Cerebellum (tissue), 4 donors: ENCODE measurements at places on chromosomes 5 and 9.

- DNase-seq, result no peak
Measured at GRCh38 chr9:79637177-79637925, 65.6 kb downstream of the TLE4 start.

DNA sequence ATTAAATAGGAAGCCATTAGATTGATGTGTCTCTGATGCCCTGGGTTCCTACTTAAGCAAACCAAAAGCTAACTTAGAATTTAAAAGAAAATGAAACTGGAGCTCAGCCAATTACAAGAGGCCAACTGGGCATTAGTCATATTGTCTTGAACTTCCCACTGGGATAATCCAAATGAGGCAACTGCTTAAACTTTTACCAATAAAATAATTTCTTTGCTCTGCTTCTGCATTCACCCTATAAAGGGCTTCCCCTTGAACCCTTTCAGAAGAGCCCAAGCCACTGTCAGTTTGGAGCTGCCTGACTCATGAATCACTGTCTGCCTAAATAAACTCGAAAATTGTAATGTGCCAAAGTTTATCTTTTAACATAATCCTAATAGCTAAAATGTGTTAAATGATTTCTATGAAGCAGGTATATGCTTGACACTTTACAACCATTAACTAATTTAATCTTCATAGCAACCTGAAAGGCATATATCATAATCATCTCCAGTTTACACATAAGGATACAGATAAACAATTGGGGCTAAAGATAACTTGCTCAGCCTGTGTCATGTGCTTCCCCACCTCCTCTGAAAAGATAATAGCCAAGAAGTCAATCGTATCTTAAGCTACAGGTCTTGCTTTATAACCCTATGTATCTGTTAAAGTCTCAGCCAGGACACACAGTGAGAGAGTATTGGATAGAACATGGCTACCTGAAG is 11.5 kb downstream of the GPR150 start:
- DNase-seq, result no peak

DNA sequence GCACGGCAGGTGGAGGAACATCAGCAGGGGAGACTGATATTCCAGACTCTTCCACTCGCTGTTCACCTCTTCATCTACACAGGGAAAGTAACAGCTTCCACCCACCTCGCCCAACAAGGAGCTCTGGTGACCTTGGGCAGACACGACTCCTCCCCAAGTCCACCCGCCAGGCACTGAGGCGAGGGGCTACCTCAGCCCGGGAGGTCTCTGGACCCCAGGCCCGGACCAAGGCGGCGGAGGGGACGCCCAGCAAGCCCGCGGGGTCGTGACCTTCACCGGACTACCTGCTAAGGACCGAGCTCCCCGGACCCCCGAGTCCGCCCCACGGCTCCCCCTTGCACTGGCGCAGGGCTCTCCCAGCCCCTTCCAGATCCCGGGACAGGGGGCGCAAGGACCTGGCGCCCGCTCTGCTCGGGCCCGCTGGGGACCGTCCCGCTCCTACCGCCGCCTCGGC is 70.2 kb upstream of the LPCAT1 start:
- DNase-seq, result peak; percentile 7

DNA sequence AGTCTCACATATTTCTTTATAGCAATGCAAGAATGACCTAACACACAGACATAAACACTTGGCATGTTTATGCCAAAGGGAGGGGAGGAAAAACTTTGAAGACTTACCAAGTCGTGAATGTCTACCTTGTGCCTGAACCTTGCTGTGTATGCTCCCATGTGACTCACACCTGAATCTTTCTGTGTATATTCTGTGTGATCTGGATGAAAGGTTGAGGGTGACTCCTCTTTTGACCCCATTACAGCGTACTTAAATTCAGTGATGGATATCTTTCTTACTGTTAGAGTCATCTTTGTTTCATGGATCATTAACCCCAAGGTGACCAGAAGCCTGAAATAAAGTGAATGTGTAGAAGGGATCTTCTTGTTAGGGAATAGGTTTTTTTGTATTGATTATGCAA is 52.9 kb upstream of the PTGER4 start:
- DNase-seq, result no peak

DNA sequence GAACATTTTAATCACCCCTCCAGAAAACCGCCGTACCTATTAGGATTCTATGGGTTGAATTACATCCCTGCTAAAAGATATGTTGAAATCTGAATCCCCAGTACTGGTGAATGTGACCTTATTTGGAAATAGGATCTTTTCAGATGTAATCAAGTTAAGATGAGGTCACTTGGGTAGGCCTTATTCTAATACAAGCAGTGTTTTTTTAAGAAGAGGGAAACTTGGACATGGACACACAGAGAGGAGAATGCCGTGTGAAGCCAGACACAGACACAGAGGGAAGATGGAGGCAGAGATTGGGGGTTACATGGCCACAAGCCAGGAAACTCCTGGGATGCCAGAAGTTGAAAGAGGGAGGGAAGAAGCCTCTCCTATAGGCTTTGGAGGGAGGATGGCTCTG is 183.5 kb downstream of the GNA14 start:
- DNase-seq, result no peak

GRCh38 chr5:127935398-127935797 is 148.2 kb upstream of the SLC12A2 start:
- DNase-seq, result no peak

- no peak for DNase-seq
Measured at GRCh38 chr9:98767196-98767595, 29.2 kb downstream of the ANKS6 start.

- no peak for DNase-seq
Measured at GRCh38 chr5:134902071-134902801, 2.7 kb upstream of the PCBD2 start.

DNA sequence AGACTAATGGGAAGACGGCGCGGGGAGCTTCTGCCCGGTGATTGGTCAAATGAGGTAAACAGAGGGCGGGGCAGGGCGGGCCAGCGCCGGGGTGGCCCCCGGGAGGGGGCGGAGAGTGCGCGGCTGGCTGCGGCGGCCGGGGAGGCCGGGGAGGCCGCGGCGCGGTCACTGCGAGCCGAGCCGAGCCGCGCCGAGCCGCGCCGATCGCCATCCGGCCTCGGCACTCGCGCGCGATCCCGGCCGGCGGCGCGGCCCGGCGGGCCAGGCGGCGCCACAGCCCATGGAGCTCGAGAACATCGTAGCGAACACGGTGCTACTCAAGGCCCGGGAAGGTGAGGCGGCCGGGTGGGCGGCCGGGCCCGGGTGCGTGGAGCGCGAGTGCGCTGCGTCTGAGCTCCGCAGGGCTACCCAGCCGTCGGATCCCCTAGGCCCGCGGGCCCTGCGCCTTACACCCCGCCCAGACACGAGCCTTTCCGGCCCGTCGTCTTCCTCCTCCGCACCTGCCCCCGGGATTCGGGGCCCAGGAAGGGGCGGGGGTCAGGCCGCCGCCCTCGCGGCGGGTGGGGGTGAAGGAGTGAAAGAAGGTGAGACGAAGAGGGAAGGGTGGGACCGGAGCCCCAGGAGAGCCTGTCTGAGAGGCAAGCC is at the start of gene GRK6:
Gene GRK6, plus strand, starts transcription at position 111 of the 645 bp plus-strand sequence. Its CDS starts 170 bp downstream, at position 281.
- DNase-seq, result no peak

DNA sequence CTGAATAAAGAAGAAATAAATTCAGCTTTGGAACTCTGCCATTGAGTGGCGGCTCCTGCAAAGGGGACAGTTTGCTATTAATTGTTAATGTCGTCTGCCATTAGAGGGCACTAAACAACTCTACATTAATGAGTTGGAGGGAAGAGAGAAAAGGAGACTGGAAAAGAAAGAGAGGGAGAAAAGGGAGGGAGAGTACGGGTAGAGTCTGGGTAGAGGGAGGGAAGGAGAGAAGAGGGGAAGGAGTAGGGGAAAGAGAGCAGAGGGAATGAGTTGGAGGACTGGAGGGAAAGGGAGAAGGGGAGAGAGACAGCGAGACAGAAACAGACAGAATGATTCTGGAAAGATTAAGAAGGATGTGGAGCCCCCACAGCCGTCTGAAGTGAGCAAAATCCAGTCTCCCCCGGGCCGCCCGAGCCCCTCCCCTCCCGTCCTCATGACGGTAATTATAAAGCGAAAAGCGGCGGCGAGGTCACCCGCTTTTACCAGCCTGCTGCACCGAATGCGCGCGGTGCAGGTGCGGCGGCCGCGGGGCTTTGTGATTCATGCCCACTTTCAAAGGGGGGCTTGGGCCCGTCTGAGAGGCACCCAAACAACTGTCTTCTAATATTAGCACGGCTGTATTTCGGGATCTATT is 1.9 kb upstream of the FST start:
- peak; percentile 36 for DNase-seq

DNA sequence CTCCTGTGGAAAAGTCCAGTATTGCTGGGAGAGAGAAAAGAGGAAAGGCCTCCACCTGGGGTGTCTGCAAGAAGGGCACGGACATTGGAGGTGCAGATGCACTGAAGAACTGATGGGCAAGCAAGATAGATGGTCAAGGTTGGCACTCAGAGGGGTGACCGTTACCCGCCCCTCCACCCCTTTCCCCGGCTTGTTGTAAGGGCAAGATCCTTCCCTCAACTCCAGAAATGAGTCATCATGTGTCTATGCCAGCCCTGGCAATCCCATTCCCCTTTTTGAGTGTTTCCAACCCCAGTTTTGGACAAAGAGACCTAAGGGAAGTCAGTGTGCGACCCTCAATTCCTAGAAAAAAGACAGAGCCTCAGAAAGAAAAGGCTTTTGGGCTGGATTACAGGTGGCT is 34.9 kb upstream of the ATP6V1G1 start:
- no peak for DNase-seq

- DNase-seq, result no peak
Measured at GRCh38 chr9:974996-975739, 1.3 kb upstream of the DMRT3 start.

GRCh38 chr9:88388886-88389605 is 802 bp downstream of the SPIN1 start:
- DNase-seq, result peak; percentile 55

DNA sequence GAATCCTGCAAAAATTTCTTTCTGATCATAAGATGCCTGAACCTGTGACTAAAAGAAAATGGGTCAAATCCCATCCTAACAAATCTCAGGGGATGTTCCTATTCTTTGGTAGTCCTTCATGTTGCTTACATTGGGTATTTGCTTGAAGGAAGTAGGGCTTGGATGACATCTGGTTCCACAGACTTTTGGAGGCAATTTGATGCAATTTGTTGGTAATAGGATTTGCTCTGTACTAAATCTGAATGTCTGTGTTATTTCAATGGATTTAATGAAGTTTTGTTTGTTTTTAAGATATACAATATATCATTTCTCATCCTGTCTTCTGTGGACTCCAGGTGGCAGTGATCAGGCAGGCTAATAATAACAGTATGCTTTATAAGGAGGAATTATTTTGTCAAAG is 457.9 kb downstream of the ZSWIM6 start:
- no peak for DNase-seq

GRCh38 chr5:126516852-126517251 is 78.2 kb downstream of the ALDH7A1 start:
- no peak for DNase-seq

GRCh38 chr5:181173420-181174342 is 26.3 kb downstream of the OR2V2 start:
- DNase-seq, result no peak

DNA sequence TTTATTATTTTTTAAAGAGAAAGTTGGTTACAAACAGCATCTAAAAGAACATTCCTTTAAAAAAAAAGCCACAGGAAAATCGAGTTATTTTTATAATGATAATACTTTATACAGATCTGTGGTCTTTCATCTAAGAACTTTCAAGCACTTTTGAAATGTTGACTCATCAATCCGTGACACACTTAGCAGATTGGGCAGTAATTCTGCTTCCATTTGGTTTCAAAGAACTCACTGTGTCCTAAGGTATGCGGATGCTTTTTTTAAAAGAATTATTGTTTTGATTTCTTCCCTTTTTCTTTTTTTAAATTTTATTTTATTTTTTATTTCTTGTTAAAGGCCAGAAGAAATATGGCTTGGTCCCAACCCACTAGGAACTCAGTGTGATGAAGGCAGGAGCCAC is 147.8 kb downstream of the AOPEP start:
- no peak for DNase-seq

DNA sequence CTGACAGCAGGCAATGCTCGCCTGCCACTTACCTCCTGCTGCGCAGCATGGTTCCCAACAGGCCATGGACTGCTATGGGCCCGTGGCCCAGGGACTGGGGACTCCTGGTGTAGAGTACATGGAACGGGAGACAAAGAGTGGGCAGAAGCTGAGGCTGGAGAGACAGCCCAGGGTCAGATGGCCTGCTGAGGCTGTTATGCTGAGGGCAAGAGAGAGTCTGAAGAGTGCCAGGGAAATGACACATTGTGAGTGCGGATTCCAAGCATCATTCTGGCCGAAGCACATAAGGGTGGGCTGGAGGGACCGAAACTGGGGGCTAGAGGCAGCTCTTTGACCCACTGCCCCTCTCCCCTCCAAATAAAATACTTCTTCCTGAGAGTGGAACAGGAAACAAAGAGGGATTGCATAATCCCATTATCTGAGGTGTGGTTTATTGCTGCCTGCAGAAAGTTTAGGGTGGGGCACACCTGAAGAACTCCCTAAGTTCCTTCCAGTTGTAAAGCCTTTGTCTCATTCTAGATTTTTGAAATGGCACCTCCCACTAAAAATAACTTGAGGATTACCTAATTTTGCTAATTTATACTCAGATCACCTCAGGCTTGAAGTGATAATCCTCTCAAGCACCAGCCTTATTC is 158.1 kb downstream of the ATP10B start:
- no peak for DNase-seq
